ENCODE measurements at places on chromosomes 11 and 22.

DNA sequence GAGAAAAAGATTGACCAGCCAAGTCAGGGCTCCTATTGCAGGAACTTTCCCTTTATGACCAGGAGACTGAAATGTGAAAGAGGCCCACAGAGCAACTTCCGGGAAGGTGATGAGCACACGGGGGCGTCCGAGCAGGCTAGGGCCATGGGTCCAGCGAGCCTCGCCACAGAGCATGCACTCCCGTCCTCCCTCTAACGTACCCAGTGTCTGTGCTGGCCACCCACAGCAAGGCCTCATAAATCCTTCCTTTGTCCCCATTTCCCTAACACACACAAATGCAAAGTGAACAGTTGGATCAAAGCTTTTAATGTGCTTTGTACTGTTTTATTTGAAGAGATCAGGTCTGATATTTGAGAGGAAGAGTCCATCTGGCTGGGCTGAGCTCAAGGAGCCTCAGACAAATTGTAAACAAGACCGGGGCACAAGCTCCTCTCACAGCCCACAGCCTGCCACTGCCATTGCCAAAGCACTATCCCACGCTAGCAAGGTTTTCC, 44.3 kb downstream of the BLID start:
- DNase-seq: no peak

DNA sequence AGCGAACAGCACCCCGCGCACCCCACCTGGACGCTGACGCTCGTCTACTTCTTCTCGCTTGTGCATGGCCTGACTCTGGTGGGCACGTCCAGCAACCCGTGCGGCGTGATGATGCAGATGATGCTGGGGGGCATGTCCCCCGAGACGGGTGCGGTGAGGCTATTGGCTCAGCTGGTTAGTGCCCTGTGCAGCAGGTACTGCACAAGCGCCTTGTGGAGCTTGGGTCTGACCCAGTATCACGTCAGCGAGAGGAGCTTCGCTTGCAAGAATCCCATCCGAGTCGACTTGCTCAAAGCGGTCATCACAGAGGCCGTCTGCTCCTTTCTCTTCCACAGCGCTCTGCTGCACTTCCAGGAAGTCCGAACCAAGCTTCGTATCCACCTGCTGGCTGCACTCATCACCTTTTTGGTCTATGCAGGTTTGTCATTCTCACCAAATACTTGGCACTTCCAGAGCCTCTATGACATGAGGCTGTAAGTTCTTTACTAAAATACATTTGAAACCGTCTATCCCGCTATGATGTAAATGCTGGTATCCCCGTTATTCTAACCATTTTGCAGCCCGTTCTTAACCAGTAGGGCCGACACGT, 535 bp downstream of the AQP11 start:
- peak; percentile 47 for DNase-seq

DNA sequence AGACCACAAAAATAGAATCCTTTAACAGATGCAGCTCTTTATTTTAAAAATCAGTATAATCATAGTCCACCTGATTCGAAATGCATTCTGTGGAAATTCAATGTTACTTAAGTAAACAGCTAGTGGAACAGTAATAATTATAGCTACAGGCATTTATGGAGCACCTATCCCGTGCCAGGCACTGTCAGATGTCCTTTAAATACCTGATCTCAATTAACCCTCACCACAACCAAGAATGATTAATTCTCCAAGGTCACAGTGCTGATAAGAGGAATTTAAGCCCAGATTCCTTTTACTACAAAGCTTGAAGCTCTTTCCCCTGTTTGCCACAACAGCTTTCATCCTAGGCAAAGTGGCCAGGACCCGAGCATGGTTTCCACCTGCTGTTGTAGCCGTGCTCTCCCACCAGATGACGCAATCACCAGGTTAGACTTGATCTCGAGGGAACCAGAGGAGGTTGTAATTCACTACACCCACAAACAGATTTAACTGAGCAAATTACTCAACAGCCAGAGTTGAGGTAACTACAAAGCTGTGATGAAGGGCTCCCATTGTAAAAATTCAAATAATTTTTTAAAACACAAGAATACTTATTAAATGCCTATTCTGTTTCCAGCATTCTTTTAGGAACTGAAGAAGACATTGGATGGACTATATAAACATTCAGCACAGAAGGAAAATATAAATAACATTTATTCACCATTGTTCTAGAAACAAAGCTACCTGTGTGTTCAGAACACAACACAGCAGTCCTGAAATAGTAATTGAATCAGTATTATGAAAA, 10.3 kb downstream of the PRDM10 start:
- DNase-seq: no peak

DNA sequence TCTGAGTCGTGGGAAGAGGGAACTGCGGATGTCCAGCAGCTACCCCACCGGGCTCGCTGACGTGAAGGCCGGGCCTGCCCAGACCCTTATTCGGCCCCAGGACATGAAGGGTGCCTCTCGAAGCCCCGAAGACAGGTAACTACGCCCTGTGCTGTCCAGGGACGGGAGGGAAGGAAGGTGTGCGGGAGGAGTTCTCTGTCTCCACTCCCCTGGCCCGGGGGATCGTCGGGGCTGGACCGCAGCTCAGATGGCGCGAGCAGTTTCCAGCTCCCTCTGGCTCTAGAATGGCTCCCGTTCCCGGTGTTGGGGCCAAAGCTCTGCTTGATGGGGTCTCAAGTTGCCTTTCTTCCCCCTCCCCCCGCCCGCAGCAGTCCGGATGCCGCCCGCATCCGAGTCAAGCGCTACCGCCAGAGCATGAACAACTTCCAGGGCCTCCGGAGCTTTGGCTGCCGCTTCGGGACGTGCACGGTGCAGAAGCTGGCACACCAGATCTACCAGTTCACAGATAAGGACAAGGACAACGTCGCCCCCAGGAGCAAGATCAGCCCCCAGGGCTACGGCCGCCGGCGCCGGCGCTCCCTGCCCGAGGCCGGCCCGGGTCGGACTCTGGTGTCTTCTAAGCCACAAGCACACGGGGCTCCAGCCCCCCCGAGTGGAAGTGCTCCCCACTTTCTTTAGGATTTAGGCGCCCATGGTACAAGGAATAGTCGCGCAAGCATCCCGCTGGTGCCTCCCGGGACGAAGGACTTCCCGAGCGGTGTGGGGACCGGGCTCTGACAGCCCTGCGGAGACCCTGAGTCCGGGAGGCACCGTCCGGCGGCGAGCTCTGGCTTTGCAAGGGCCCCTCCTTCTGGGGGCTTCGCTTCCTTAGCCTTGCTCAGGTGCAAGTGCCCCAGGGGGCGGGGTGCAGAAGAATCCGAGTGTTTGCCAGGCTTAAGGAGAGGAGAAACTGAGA, 1.4 kb downstream of the ADM start:
- DNase-seq: peak; percentile 32

GRCh38 chr11:81278991-81279390, 1454.7 kb downstream of the FAM181B start:
- DNase-seq: no peak

Measured in MM.1S (cell line).